ENCODE measurements at places on chromosomes 2 and 18.

- no peak for DNase-seq
Measured at GRCh38 chr2:122112216-122113005, 357.0 kb downstream of the TSN start.

DNA sequence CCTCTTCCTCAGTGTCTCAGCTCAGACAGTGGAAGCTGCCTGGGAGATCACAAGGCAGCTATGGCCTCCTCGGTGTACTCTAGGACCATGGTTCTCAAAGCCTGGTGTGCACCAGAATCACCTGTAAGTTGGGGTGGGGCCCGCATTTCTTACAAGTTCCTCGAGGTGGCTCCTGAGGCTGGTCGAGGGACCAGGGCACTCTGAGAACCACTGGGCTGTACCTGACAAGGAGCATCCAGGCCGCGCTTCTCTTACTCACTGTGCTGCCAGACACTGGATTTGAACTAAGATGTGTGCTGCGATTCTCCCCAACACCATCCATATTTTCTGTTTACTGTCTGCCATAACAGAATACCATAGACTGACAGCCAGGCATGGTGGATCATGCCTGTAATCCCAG, 59.5 kb downstream of the DIPK1C start:
- no peak for DNase-seq

- DNase-seq = no peak
Measured at GRCh38 chr2:145680276-145680675, 1160.4 kb upstream of the ZEB2 start.

- no peak for DNase-seq
Measured at GRCh38 chr2:118049140-118049815, 35.4 kb upstream of the CCDC93 start.

- no peak for DNase-seq
Measured at GRCh38 chr18:42736074-42736473, 379.4 kb downstream of the RIT2 start.

GRCh38 chr2:240374085-240374907, 61.2 kb upstream of the GPC1 start:
- no peak for DNase-seq

DNA sequence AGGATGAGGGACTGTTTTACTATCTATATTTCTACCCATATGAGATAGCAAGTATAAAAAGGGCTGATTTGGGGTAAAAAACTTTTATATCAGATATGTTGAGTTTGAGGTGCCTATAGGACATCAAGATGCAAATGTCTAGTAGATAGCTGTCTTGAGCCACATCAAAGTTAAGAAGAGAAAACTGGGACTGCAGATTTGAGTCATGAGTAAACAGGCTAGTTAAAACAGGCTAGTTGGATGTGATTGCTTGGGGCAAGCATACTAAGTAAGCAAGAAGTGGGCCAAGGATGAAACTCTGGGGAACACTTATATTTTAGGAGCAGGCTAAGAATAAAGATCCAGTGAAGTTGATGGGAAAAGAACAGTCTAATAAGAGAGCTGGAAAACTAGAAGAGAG, 2.8 kb upstream of the SCRN3 start:
- no peak for DNase-seq

DNA sequence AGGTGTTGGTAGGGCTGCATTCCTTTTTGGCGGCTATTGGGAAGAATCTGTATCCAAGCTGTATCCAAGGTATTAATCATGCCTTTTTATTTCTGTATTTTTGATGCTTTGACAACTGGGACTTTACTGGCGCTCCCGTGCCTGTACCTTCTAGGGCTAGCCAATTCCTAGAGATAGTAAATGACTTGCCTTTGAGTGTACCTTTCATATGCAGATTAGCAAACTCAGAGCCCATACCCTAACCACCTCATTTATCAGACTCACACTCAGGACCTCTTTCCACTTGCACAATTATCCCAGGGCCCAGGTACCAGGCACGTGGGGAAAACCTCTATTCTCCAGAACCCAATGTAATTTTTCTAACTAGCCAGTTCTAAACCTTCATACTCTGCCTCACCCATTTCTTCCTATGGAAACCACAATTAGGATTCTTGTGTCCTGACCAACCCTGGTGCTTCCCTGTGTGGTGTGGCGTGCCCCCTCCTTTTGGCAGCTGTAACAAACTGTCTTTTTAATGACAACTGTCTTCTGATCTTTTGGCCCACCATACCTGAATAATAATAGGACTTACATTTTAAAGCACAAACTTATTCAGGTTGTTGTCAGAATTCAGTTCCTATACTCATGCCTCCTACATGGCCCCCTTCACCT, 65.8 kb upstream of the PNPT1 start:
- DNase-seq = no peak

DNA sequence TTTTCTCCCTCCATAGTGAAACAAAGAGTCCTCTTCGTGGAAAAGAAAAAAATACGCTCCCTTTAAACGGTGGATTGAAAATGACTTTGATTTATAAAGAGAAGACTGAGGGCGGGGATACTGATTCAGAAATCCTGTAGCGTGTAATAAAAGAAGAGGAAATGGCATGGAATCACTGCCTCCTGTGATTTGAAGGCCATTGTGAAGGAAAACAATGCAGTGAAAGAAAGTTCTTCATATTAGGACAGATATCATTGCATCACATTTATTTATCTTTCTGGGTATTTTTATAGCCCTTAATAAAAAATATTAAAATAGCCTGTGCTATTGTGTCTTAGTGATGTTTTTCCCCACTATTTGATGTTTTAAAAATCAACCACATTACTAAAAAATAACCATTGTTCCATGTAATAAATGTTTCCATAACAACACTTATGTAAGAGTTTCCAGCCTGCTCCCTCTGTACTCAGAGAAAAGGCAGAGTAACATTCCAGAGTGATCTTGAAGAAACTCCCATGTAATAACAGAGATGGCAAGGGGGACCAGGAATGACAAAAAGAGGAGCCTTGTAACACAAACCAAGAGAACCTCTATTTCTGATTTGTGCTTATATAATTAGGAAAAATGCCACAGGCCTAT, 8.0 kb downstream of the MRPL33 start:
- no peak for DNase-seq

DNA sequence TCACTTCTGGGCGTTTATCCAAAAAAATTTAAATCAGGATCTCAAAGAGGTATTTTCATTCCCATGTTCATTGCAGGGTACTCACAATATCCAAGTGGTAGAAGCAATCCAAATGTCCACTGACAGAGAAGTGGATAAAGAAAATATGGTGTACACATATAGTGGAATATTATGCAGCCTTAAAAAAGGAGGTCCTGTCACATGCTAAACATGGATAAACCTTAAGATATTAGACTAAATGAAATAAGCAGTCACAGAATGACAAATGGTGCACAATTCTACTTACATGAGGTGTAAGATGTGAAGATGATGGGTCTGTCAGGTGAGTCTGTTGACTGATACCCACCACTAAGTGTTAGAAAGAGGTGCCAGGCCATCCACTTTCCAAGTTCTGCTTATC, 140.6 kb downstream of the THNSL2 start:
- no peak for DNase-seq

DNA sequence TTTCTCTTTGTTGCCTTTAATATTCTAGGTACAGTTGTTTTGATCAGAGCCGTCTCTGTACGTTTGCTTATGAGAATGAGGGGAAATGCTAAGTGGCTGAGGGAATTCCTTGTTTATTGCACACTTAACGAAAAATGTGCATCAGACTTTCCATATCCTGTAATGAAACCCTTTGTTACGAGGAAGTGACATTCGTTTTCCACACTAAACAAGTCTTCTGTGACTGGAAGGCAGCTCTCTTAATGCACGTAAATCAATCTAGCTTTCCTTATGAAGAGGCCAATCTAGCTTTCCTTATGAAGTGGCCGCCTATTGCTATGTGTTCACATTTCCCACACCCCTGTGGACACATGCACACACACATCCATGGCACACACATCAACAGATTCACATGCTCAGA, 186.2 kb downstream of the SNTG2 start:
- DNase-seq = no peak

- DNase-seq = no peak
Measured at GRCh38 chr2:117850015-117850414, 35.5 kb downstream of the DDX18 start.

DNA sequence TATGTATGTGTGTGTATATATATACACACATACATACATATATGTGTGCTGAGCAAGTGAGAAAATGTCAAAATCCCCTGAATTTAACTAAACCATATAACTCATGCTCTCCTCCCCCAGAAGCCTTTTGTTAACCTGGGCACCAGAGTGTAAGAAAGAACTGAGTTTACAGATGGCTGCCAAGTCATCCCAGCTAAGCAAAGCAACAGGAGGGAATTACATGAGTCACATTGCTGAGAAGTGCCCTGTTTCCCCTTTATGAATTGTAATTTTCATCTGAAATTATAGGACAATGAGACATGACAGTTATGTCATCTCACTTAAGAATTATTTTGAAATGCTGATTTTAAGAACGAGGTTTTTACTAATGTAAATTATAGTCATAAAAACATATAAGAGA, 29.9 kb downstream of the SCN7A start:
- DNase-seq = no peak

- DNase-seq = no peak
Measured at GRCh38 chr2:171726847-171727450, 39.7 kb downstream of the DYNC1I2 start.

DNA sequence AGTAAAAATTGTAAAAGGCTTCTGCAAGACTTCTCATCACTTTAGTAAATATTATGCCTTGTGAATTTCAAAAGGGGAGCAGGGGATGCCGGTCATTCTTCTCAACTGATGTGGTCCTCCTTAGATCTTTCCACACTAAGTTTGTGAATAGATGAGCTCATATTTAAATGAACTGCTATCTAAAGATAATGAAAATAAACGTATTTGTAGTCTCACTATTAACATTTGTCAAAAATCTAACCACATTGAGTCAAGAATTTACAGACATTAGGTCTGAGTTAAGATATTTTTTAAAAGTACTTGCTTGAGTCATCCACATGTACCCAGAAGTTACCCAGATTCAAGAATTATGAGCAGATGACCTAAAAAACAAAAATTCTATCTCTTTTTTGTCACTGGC, 6.5 kb downstream of the PRPF40A start:
- no peak for DNase-seq

DNA sequence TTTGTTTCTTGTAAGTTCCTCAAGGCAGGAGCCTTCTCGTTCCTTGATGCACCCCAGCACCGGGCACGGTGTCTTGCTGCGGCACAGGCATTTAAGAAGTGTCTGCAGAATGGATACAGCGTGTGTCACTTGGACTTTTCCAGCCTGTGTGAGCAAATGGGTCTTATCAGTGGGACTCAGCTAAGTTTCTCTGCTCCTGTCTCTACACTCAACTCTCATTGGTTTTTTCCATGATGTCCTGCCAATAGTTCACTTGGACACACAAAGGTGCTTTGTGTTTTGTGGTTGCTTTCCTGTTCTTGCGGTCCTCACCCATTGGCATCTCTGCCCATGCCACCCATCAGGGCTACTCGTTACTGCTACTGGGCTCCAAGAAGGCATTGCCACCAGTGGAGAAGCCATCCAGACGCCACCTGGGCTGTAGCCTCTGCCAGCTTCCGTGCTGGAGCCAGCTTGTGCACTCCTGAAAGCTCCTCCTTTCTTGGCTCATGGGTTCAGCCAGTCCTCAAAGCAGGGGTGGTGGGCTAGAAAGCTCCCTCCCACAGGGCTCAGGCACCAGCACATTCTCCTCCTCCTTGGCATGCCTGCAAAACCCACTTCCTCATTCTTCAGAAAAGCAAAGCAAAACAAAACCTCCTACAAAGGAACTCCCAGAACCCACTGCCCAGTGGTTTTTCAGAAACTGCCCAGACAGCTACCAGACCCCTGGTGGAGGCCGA, 41.4 kb downstream of the IL1R2 start:
- peak; percentile 14 for DNase-seq

DNA sequence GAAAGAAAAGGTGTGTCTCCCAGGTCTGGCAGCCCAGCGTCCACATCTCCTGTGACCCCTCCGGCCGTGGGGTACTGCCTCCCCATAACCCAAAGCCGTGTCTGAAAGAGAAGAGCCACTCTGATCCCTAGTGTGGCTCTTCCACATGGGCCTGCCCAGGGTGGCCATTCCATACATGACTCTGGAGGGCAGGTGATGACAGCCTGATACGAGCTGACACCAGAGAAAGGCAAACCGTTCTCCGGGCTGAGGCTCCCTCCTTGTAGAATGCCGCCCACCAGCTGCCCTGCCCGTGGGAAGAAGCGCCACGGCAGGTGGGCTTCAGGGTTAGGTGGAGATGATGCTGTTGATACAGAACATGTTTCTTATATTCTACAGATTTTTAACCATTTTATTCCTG, 451.6 kb upstream of the SALL3 start:
- no peak for DNase-seq

GRCh38 chr2:144996225-144996795, 476.4 kb upstream of the ZEB2 start:
- DNase-seq = no peak

- DNase-seq = no peak
Measured at GRCh38 chr2:231918501-231919330, 7.5 kb downstream of the NPPC start.
